ENCODE measurements at places on chromosomes 4 and X. TPM values are rescaled to one million over a fixed set of nuclear protein-coding genes. Genes with fewer than 3 reads are reported as not detected.

Gene PLS3
- 17.5 TPM for polyA plus RNA-seq

DNA sequence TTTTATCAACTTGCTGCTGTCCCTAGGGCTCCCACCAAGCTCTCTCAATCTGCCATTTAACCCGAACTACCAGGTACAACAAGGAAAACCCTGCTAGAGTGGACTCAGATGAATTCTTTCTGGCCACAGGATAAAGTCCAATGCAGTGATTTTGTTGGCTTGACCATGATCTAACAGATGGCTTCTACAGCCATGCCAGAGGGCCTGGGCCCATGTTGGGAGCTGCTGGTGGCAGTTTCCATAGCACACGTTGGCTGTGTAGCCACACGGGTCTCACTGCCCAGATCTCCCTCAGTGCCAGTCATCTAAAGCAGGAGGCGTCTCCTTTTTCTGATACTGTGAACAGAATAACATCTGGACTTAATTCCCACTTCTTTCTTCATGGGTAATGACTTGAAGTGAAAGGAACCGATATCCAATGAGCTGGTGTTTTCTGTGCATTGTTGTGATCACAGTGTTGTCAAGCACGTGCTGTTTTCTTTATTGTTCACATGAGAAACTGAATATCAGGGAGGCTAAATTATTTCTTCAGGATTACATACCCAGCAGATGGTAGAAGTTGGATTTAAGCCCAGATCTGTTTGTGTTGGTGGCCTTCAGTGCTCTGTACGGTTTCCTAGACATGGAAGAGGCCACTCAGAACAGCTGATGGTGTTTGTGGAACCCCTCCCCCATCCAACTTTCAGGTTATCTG, 85.2 kb upstream of the CLCN4 start:
- DNase-seq, result no peak

- no peak for DNase-seq
Measured at GRCh38 chr4:172786039-172786792, 382.4 kb upstream of the GALNT7 start.

Gene FDCSP
- not detected for polyA plus RNA-seq

- DNase-seq, result no peak
Measured at GRCh38 chr4:93605163-93605562, 223.4 kb upstream of the ATOH1 start.

Gene NDUFA1
- 1,598 TPM for polyA plus RNA-seq

GRCh38 chr4:173546776-173547175, 16.7 kb upstream of the HAND2 start:
- DNase-seq, result no peak

- DNase-seq, result no peak
Measured at GRCh38 chr4:14958436-14958835, 43.8 kb upstream of the CPEB2 start.

Gene RIPPLY1
- polyA plus RNA-seq, result not detected

DNA sequence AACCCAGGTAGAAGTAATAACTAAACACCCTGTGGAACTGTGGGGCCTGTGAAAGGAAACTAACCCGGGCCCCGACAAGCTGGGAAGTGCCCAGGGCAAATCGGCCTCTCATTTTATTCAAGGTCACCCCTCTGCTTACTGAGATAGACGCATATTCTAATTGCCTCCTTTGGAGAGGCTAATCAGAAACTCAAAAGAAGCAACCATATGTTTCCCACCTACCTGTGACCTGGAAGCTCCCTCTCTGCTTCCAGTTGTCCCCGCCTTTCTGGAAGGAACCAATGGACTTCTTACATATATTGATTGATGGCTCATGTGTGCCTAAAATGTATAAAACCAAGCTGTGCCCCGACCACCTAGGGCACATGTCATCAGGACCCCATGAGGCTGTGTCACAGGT, 23.1 kb upstream of the DHRSX start:
- no peak for DNase-seq

GRCh38 chr4:33467291-33467690, 2747.1 kb downstream of the PCDH7 start:
- DNase-seq, result no peak

Gene KLB
- polyA plus RNA-seq, result 0.08 TPM

DNA sequence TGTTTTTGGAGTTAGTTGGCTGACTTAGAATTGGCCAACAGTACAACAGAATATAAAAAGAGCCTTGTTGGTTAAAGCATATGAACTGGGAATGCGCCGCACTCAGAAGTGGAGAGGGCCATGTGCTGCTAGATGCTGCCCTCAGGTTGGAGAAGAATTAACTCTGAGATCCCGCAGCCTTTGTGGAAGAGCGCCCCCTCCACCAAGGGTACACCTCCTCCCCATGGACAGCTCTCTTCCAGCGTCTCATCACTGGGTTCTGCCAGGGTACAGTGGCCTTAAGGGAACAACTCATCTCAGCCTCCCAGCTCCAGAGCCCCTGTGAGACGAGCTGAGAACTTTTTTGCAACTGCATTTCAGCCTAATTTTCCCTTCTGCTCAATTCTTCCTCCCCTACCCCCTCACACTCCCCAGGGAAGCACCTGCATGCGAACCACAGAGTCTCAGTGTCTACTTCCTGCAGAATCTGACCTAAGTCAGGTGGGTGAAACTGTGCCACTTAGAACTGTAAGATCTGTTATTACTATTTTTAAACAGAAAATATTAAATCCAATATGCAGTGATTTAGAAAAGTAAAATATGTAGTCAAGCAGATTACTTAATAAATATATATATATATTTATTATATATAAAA, 380.6 kb downstream of the RAB28 start:
- DNase-seq, result no peak

Gene TGIF2LX
- polyA plus RNA-seq, result not detected

Gene AFM
- polyA plus RNA-seq, result not detected

- peak; percentile 22 for DNase-seq
Measured at GRCh38 chrX:118115953-118116712, 477 bp downstream of the KLHL13 start.

GRCh38 chr4:107978716-107979451, 10.8 kb upstream of the HADH start:
- DNase-seq, result no peak

GRCh38 chr4:142523111-142523510, 323.0 kb downstream of the INPP4B start:
- no peak for DNase-seq

GRCh38 chrX:20913760-20914159, 460.5 kb upstream of the CNKSR2 start:
- no peak for DNase-seq

DNA sequence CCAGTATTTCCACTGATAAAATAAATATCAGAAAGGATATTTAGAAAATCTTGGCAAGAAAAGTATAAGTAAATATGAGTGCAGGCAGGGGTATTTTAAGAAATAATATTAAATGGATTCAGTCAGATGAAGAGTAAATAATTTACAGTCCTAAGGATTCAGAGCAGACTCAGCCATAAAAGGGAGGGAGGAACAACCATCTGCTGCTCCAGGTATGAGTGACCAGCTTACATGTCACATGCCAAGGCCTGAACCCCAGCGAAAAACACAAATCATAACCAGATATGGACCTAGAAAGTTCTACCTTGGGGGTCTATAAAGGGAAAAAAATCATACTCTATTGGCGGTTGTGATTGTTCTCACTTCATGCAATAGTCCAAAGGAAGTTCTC, 166.8 kb downstream of the COL4A6 start:
- no peak for DNase-seq

- no peak for DNase-seq
Measured at GRCh38 chrX:155995321-155995875, 2.1 kb upstream of the IL9R start.

- no peak for DNase-seq
Measured at GRCh38 chr4:158728236-158728635, 5.0 kb upstream of the PPID start.

- DNase-seq, result no peak
Measured at GRCh38 chr4:90875791-90876190, 748.6 kb downstream of the CCSER1 start.

All from heart left ventricle (tissue), 16 donors.